ENCODE measurements at places on chromosomes 16 and 17.

- no peak for DNase-seq
Observed at GRCh38 chr16:12625068-12625467, 178.6 kb downstream of the CPPED1 start.

GRCh38 chr16:86347090-86347489 is 163.2 kb upstream of the FOXF1 start:
- DNase-seq, result no peak

DNA sequence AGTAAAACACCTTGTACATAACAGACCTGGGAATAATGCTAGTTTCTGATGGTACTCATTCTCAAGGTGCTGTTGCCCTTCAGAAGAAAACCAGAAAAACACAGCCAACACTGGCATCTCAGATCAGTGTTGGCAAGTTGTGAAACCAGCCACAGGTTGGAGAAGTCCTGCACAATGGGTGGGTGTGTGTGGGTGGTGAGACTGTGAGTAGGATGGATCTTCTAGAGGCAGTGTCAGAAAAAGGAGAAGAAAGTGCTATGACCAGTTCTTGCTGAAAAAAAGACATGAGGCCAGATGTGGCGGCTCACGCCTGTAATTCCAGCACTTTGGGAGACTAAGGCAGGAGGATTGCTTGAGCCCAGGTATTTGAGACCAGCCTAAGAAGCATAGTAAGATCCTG is 35.2 kb upstream of the SMIM36 start:
- no peak for DNase-seq

GRCh38 chr17:18107061-18107790 is 1.3 kb upstream of the MYO15A start:
- DNase-seq, result no peak

- no peak for DNase-seq
Observed at GRCh38 chr17:43604549-43604948, 57.2 kb downstream of the MEOX1 start.

GRCh38 chr16:13864689-13865088 is 55.3 kb upstream of the ERCC4 start:
- no peak for DNase-seq

DNA sequence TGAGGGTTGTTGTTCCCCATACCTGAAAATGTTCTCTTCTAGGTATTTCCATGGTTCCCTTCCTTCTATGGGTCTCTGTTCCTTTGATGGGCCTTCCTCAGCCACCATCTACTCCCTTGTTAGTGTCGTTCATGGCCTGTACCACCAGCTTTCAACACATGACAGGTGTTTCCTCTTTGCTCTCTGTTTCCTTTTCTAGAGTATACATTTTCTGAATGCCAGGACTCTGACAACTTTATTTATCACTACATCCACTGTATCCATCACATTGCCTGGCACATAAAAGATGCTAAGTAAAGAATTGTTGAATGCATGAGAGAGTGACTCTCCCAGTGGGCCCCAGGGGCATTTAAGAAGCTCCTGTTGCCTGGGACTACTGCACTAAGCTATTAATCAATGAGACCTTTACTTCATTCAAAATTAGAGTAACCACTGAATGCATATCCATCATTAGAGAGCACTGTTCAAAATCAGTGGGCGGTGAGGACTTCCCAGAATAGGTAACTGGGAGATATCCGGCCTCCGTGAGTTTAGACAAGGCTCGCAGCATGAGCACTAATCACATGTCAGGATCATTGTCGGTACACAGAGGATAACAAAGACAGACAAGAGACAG is 255.0 kb downstream of the CBLN1 start:
- DNase-seq, result no peak

DNA sequence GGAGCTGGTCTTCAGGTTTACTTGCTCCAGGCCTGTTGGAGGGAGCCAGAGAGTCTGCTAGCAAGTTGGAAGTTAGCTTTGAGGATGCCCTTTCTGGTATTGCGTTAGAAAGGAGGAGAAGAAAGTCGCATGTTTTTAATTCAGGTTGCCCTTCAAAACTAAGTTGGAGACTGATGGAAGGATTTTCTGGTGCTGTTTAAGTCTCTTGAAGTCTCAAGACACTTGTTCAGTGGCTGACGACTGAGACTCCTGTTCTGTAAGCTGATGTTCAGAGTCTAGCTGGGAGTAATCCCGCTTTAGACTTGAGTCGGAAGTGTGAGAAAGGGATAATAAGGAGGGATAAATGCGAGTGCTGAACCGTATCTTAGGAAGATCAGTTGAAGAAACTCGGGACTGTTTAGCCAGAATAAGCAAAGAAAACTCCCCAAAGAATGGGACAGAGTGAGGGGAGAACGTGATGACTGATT is 740 bp downstream of the AATF start:
- DNase-seq, result no peak

DNA sequence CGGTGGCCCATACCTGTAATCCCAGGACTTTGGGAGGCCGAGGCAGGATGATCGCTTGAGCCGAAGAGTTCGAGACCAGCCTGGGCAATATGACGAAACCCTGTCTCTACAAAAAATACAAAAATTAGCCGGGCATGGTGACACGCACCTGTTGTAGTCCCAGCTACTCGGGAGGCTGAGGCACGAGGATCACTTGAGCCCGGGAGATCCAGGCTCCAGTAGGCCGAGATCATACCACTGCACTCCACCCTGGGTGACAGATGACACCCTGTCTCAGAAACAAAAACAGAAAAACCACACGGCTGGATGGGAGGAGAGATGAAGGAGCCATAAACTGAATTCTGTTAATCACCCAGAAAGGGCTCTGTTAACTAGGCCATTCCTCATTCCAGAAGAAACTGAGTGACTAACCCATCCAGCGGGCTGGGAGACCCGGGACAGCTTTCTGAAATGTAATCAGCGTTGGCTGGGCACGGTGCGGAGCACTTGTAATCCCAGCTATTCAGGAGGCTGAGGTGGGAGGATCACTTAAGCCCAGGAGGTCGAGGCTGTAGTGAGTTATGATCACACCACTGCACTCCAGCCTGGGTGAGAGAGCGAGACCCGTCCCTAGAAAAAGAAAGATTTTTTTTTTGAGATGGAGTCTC is 641 bp upstream of the NT5C3B start:
- DNase-seq, result no peak

GRCh38 chr16:55372792-55373488 is 48.9 kb downstream of the IRX6 start:
- DNase-seq, result no peak

GRCh38 chr17:40447148-40447644 is 3.9 kb downstream of the IGFBP4 start:
- no peak for DNase-seq

DNA sequence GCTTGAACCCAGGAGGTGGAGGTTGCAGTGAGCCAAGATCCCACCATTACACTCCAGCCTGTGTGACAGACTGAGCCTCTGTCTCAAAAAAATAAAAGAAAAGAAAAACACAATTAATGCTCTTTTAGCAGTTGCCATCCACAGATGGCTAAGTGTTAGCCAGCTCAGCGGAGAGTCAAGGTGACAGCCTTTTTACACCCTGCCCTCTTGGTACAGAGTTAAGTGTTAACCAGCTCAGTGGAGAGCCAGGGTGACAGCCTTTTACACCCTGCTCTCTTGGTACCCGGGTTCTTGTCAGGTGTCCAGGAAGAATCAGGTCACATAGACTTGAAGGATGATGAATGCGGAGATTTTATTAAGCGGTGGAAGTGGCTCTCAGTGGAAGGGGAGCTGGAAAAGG is 7.8 kb upstream of the CD300LF start:
- no peak for DNase-seq

- DNase-seq, result no peak
Observed at GRCh38 chr16:73142053-73142854, 94.3 kb upstream of the ZFHX3 start.

DNA sequence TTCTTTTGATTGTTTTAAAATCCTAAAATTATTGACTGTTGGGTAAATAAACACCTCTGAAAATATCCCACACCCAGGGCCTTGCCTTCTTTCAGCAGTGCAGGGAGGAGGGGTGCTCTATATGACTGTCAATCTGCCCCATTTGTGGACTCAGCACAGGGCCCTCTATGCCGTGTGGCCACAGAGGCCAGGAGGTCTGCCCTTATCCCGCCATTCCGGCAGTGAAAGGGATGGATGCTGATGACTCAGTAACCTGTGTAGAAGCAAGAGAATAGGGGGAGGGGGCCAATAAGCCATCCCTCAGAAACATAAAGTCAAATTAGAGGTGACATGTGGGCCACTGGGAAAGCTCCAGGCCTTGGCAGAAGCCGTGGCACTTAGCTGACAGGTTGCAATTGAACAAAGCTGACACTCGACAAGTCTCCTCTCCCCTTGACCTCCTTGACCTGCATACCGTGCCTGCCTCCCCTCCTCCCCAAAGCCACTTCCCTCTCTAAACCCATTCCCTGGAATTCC is 281.4 kb upstream of the DYNLRB2 start:
- no peak for DNase-seq

GRCh38 chr17:53186001-53186400 is 636.7 kb upstream of the KIF2B start:
- DNase-seq, result no peak

DNA sequence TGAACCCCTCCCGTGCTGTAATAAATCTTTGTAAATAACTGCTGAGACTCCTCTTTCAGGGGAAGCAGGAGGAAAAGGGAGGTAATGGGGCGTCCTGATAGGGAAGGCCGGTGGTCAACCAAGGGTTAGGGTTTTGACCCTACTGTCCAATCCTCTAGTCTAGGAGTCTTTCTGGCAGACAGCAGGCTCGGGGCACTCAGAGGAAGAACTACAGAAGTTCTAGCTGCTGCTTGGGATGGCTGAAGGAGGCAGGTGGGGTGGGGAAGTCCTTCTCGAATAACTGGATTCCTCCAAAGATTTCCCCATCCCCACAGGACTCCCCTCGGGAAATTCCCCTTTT is 387 bp upstream of the STARD3 start:
- DNase-seq, result no peak

DNA sequence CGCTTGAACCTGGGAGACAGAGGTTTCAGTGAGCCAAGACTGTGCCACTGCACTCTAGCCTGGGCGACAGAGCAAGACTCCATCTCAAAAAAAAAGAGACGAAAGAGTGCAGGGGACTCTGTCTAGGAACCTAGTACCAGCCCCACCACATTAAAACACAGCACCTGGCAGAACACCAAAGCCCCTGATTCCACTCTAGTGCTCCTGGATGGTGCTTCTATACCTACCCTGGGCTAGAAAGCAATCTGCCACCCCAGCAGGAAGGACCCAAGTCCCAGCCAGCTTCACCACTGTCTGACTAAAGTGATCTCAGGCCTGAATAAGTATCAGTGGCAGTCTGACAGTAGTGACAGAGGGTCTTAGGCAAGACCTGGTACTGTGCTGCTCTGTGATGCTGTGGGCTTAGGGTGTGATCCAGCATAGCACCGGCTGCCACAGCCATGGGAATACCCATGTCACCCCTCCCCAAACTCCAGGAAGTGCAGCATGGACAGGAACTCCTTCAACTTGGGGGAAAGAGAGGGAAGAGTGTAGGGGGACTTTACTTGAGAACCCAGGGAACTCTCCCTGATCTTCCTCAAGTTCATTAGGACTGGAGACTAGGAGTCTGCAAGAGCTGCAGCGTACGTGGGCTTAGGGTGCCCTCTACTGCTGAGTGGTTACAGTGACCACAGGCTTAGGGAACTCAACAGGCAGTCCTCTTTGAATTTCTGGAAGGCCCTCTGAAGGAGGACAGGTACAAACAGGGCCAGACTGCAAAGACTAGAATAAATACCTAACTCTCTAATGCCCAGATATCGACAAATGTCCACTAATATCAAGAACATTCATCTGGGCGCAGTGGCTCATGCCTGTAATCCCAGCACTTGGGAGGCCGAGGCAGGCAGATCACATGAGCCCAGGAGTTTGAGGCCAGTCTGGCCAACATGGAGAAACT is 30.0 kb upstream of the RNF43 start:
- peak; percentile 70 for DNase-seq

DNA sequence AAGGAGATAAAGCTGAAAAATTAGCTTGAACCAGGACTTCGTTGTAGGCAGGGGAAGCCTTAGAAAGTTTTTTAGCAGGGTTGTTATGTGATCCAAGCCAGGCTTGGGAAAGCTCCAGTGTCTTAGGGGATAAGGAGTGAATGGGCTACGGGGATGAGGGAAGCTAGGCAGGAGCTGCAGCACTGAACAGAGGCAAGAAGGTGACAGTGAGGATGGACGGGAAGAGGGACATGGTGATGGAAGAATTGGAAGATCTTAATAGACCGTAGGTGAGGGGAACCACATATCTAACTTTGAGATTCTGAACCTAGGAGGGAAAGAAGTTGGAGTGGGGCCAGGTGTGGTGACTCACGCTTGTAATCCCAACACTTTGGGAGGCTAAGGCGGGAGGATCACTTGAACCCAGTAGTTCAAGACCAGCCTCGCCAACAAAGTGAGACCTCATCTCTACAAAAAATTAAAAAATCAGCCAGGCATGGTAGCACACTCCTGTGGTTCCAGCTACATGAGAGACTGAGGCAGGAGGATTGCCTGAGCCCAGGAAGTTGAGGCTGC is 3.2 kb downstream of the RHBDL3 start:
- DNase-seq, result no peak

DNA sequence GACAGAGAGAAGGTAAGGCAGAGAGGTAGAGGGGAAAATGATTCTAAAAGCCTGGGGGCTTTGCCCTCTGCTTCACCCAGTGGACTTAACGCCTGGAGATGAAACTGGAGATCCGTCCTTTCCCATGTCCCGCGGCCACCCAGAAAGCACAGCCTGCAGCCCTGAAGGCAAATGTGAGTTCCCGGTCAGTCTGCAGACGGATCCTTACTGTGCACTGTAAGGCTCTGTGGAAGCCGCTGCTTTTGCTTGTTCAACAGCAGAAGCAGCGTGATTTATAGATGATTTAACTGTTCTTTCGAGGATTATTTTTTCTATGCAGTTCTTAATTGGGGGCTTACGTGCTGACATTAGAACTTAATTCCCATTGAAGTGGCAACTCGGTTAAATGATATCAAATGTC is 290.4 kb downstream of the FOXL1 start:
- DNase-seq, result no peak

GRCh38 chr16:1537763-1538289 is 4.4 kb downstream of the TMEM204 start:
- peak; percentile 51 for DNase-seq

DNA sequence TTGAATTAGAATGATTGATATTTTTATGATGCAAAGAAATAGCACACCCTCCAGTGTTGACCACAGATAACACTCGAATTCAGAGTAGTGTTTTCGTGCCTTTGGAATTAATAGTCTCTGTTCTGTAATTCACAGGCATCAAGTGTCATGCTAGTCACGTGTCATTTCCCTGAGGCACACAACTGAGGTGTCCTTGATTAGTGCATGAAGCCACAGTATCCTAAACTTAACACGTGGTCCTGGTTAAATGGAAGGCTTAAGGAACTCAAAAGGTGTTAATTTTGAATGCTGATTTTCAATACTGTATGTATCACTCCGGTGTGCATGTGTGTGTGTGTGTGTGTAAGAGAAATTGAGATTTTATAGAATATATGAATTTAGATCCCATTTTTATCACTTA is 625.6 kb downstream of the TMEM114 start:
- DNase-seq, result no peak

DNA sequence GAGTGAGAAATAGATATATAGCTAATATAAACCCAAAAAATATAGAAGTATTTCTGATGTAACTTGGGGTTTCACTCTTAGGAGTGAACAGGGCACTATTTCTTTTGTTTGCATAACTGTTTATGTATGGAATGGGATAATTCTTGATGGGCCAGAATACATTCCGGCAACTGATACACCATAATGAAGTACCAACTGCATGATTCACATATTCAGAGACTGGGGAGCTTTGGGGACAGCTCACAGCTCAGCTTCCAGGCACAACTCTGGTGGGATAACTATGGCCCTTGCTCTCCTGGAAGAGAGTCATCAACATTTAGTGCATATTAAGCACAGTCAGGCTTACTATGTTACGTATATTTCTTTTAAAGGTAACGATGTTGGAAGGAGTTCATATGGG is 42.1 kb upstream of the ADCY7 start:
- DNase-seq, result no peak

- no peak for DNase-seq
Observed at GRCh38 chr16:85199880-85200279, 87.6 kb upstream of the CIBAR2 start.

Data from stimulated activated CD4-positive, alpha-beta T cell treated with anti-CD3 and anti-CD28 coated beads, Interleukin-2, amount 100 ng/mL, for 24 hours (primary cell).